ENCODE measurements at places on chromosomes 12 and 14.

- DNase-seq, result no peak
Measured at GRCh38 chr12:28110329-28110728, 79.9 kb upstream of the CCDC91 start.

DNA sequence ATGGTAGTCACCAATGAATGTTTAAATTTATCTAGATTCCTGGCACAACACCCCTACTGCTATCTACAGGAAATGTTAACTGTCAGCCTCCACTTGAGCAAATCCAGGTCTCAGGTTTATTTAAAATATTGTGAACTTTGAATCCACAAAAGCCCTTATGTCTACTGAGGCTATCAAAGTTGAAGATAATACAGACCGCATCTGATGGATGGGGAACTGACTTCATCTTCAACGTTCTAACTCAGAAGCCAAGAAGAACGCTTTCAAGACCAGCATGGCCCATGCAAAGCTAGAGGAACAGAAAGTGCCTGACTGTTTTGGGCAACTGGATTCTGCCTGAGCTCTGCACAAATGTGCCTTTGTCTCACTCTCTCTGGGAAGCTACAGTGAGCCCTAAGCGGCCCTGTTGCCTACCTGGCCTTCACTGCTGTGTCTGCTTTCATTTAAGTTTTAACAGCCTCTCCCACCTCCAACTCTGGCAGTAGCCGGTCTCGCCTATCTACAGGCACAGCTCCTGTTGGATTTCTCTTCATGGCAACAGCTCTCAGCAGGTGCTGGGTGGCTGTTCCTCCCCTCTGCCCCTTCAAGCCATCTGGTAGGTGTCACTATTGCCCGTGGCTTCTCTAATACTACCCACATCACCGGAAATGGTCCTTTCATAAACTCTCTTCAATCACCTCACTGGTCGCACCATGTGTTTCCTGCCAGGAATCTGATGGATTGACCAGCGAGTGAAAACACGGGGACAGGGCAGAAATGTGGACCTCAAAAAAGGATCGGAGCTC lies 112.1 kb upstream of the OVCH1 start:
- no peak for DNase-seq

DNA sequence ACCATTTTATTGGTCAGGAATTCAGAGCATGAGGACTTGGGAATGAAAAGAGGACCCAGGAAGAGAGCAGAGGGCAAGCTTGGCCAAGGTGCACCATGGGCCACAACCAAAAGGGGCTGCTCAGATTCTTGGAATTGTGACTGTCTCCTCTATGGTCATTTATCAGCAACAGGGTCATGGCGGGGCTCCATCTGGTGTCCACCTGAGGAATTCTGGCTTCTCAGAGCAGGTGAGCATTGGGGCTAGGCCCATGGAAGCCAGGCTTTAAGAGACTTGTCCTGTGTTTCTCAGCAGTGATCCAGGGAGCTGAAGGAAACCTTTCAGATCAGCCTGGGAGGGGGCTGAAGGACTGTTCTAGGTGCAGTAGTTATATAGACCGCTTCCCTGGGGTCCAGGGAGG lies 2.6 kb upstream of the RIN3 start:
- no peak for DNase-seq

GRCh38 chr14:100409003-100409360 lies 85.8 kb downstream of the SLC25A47 start:
- DNase-seq, result no peak

DNA sequence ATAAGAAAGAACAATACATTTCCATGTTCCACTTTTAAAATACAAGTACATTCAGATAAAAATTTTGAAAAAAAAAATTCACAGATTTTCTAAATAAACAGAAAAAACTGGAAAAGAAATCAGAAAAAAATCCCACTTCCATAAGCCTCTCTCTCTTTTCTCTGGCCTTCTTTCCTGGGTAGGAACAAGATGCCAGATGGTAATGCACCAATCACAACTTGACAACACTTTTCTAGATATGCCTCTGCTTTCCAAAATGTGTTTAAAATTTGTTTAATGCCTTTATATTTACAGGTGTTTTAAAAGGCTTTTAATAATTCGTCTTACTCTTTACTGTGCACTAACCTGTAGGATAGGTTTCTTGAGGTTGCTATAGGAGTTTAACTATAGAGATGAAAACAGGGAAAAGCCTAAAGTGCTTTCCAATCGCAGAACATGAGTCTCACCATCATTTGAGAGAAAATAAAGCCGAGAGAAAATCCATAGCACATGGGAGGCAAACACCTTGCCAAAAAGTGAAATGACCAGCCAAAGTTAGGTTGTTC lies 74.2 kb downstream of the TMTC1 start:
- DNase-seq, result no peak

GRCh38 chr12:761256-761655 lies 8.9 kb downstream of the WNK1 start:
- DNase-seq, result no peak

DNA sequence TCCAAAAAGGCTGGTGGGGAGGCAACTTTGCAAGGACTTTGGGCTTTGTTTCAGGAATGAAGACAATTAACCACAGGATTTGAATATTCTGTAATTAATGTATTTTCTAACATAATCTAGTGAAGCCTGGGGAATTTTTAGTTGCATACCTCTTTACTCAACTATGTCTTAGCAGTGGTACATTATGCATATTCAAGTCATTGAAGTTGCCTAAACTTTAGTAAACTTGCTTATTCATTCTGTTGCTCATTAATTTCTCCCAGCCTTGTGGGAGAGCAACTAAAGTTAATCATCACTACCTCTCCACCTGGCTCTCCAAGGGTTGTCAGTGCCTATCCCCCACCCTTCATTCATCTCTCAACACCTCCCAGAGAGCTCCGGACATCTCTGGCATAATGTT lies 54.2 kb downstream of the IFNG-AS1 start:
- no peak for DNase-seq

DNA sequence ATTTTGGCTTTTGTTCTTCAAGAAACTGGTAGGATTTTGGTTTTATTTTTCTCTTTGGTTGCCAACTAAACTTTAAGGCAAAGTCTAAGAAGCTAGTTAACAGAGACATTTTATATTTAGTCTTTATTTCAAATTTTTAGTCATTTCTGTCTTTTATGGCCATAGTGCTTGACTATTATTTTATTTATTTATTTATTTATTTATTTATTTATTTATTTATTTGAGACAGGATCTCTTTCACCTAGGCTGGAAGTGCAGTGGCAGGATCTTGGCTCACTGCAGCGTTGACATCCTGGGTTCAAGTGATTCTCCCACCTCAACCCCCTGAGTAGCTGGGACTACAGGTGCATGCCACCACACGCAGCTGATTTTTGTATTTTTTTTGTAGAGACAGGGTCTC lies 3.1 kb downstream of the MON2 start:
- no peak for DNase-seq

DNA sequence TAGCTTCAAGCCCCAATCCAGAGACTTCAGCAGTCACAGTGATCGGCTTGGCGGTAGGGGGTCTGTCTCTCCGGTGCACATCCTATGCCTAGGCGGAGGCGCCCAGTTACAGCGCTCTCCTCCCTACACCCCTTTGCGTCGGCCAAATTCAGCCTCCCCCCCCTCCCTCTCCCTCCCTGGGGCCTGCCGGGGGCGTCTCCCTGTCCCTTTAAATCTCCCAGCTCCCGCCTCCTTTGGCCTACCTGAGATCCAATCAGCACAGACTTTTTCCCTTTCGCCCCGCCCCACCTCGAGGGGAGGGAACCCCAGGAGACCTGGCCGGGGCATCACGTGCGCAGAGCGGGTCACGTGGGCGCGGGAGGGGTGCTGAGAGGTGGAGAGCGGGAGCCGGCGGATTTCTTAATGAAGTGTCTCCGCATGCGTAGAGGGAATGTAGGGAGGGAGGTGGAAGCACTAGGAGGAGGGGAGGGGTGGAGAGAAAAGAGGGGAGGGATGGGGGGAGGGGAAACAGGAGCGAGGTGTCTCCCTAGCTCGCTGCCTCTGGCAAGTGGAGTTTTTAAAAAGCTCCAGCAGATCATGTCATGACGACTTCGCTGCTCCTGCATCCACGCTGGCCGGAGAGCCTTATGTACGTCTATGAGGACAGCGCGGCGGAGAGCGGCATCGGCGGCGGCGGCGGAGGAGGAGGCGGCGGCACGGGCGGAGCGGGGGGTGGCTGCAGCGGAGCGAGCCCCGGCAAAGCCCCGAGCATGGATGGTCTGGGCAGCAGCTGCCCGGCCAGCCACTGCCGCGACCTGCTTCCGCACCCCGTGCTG lies at the start of gene HOXC13:
Gene HOXC13 (plus strand): TSS at position 506 of the 815 bp plus-strand sequence. CDS start 76 bp downstream, at position 582.
- DNase-seq, result peak; percentile 87

- no peak for DNase-seq
Measured at GRCh38 chr14:96274543-96274942, 18.5 kb downstream of the BDKRB1 start.

GRCh38 chr12:92877904-92878303 lies 51.2 kb downstream of the EEA1 start:
- no peak for DNase-seq

- no peak for DNase-seq
Measured at GRCh38 chr14:61555056-61555838, 140.1 kb upstream of the HIF1A start.

GRCh38 chr12:65673732-65674131 lies 150.6 kb upstream of the HMGA2 start:
- DNase-seq, result no peak

DNA sequence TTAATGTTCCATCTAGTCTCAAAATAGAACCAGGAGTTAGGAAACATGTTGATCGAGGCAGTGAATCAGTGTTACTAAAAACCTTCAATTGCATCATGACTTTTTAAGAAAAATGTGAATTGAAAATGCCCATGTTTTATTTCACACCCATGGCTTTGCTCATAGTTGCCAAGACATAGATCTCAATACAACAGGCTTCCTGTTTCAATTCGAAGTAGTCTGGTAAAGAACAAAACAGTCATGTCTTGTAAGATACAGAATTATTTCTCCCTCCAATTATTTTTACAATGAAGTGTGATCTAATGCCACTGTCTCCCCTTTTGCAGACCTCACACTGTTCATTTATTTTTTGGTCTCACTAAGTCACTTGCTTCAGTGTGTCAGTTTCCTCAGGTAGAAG lies 44.6 kb upstream of the FAR2 start:
- DNase-seq, result no peak

- DNase-seq, result no peak
Measured at GRCh38 chr12:88538250-88538649, 42.0 kb downstream of the KITLG start.

DNA sequence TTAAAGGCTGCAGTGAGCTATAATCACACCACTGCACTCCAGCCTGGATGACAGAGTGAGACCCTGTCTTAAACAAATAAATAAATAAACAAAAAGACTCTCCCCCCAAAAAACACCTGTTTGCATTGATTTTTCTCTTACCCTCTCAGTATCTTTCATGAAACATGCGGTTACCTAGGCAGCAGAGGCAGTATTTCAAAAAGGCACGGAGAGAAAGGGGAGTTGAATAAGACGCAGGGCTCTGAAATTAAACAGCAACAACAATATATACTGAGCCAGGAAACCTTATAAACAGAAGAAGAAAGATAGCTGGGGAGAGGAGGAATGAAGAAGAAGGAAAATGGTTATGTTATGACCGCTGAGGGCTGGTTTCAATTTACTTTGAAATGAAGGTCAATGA lies 277.6 kb downstream of the BTG1 start:
- DNase-seq, result no peak

Measured in HTR-8/SVneo (cell line).